ENCODE measurements at places on chromosomes 7 and 10.

DNA sequence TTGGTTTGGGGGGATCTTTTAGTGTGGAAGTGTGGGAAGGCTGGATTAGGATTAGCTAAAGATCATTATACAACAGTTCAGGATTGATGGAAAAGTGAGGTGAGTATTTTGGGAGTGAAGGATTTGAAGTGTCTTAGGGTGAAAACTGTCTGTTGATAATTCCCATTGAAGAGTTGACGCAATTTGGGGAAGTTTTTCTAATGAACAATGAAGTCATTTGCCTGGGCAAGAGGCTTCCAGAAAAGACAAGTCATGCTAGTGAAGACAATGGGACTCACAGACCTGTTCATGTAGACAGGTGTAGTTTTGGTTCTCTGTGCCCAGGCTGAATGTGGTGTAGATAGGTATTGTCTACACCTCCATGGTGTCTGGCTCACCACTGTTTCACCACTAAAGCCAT, 194.3 kb upstream of the GPR26 start:
- DNase-seq: no peak

GRCh38 chr7:148436135-148436534, 154.4 kb upstream of the C7orf33 start:
- DNase-seq: no peak

DNA sequence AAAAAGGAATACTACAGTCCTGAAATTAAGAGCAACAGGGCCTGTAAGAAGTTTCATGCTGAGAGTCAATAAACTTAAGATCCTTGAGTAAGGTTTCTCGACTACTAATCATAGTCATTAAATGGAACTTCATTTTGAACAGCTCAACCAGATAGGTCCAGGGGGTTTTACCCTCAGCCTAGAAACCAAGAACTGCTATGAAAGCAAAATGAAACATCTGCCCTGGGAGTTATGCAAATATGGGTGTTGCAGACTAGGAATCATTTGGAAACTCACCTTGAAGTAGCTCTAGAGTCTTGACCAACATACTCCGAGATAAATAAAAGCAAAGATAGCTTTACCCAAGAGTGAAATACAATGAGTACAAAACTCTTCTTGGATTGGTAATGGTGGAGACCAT, 128.0 kb downstream of the HGF start:
- no peak for DNase-seq

GRCh38 chr10:47409866-47410256, 25.8 kb upstream of the ZNF488 start:
- no peak for DNase-seq

DNA sequence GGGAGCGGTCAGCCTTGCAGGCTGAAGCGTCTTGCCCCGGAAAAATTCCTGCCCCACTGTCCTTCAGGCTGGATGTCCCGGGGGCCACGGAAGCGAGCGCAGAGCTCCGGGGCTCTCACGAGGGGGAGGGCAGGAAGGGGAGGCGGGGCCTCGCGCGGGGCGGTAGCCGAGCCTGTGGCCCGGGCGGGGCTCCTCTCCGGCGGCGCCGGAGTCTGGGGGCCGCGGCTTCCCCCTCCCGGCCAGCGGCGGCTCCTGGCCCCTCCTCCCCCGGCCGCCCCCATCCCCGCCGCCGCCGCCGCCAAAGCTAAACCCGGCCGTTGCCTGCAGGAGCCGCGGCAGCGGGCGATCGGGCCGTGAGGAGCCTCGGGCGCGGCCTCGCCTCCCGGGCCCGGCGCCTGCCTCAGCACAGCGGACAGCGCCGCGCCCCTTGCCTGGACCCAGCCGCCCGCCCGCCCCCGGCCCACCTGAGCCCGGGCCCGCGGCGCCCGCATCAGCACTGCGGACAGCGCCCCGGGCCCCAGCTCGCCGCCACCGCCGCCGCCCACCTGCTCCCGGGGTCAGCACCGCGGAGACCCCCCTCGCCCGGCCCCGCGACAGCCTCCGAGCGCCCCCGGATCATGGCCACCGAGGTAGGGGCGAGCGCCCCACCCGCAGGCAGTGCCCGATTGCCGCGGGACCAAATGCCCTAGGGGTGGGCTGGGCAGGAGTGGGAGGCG, at the start of gene GOLGA7B:
TSS of gene GOLGA7B (plus strand) at position 157 of the 716 bp plus-strand sequence. CDS start at position 618, 461 bp downstream.
- peak; percentile 50 for DNase-seq

DNA sequence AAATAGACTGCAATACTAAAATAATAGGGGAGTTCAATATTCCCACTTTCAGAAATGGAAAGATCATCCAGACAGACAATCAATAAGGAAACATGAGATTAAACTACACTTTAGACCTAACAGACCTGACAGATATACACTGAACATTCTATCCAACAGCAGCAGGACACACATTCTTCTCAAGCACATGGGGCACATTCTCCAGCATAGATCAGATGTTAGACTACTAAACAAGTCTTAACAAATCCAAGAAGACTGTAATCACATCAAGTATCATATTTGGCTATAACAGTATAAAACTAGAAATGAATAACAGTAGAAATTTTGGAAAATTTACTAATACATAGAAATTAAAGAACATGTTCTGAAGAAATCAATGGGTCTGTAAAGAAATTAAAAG, 458.9 kb upstream of the ANKRD30A start:
- DNase-seq: no peak

DNA sequence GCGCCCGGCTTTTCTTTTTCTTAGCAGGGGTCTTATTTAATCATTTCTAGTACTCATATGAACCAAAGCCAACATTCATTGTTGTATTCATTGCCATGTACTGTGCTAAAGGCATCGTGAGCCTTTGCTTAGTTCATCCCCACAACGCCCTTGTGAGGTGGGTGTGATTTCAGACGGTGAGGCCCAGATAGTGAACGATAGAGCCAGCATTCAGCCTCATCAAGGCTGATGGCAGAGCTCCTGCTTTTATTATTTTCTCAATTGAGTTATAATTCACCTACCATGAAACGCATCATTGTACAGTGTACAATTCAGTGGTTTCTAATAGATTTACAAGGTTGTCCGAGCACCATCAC, 50.1 kb downstream of the HK1 start:
- no peak for DNase-seq

GRCh38 chr7:108376206-108376605, 80.0 kb downstream of the NRCAM start:
- no peak for DNase-seq

DNA sequence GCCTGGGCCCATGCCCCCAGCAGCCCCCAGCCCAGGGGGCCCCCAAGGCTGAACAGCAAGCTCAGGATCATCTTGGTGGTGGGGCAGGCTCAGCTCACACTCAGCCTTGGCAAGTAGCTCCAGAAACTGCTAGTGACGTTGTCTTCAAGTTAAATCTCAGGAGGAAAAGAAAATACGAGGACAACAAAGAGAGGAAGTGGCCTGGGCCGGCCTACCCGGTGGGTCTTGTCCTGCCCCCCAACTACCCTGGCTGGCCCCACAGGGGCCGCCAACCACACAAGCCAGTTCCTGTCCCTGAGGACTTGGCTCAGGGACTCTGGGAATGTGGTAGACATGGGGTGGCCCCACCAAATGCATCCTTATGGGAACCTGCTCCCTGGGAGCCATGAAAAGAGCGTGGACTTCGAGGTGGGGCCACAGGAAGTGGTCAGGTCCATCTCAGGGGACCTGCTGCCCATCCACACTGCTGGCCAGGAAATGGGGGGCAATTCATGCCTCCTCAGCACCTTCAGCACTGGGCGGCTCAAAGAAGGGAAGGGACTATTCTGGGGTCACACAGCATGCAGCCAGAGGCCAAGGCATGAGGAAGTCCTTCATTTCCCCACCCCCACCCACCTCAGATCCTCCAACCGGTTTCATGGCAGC, at the start of gene MMRN2:
TSS of gene MMRN2 (minus strand) at position 145 of the 645 bp plus-strand sequence. CDS start at position 71, 74 bp downstream.
- no peak for DNase-seq

GRCh38 chr7:108136191-108136688, 6.1 kb upstream of the LAMB4 start:
- no peak for DNase-seq

DNA sequence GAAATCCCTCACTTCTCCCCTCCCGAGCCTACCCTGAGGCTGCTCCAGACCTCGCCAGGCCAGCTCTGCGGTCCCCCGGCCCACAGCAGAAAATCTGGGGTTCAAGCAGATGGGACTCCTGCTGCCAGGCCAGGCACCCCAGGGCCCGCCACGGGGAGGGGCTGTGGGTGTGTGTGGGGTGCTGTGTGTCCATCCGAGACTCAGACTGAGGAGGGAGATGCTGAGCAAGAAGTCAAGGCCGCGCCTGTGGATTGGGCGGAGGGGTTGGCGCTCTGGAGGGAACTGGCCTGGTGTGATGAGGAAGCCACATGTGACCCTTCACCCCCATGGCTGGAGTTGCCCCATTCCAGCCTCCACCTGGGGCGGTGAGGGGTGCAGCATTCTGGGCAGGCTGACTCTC, 51.1 kb downstream of the YKT6 start:
- no peak for DNase-seq

DNA sequence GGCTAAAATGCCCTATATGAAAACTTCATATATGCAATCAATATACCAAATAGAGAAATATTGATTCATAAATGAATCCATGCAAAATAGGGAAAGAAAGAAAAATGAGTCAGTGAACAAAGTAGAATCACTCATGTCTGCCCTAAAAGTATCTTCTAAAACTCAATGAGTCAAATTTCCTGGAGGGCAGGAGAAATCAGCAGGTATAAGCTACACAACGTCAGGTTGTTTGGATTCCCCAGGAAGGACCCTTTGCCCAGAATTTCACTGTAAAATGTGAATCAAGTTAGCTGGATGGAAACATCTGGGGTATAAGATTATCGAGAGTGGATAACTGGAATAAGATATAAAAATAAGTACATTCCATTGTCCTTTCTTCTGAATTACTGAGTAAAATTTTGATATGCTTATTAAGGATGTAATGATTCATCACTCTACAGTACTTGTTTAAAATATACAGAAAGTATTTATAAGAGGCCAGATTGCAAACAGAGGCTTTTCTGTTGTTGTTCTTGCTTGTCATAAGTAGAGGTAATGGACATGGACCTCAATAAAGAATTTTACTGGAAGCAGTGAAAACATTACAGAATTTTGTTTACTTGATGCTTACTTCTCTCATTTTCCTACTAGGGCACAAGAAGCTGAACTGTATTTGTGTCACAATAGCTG, 99.0 kb downstream of the AGMO start:
- no peak for DNase-seq

DNA sequence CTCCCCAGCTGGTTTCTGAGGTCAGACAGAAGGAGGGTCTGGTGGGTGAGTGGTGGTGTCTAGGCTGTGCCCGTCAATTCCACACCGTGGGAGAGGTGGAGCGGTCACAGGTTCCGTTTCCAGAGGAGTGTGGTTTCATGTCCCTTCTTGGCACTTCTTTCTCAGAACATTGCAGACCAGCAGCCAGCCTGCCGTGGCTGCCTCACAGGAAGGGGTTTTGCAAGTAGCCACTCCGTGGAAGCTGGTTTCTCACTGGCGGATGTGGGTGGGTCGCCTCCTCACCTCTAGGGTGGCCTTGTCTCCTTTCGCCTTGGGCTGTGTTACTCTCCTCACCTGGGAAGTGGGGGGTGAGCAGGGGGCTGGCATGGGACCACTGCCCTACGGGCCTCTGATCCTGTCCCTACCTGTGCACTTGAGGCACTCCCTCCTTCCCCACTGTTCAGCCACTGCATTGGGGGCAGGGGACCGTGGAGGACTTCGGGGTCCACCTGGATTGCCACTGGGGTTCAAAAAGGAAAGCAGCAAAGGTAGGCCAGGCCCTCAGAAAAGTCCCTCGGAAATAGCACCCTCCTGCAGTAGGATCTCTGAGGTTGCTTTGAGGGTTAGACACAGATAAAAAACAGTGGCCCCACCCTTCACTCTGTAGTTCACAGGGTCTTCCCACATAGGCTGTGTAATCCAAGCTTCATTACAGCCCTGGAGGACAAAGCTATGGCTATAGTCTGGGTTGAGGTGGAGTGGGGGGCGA, 33.9 kb downstream of the TSPAN14 start:
- peak; percentile 81 for DNase-seq

DNA sequence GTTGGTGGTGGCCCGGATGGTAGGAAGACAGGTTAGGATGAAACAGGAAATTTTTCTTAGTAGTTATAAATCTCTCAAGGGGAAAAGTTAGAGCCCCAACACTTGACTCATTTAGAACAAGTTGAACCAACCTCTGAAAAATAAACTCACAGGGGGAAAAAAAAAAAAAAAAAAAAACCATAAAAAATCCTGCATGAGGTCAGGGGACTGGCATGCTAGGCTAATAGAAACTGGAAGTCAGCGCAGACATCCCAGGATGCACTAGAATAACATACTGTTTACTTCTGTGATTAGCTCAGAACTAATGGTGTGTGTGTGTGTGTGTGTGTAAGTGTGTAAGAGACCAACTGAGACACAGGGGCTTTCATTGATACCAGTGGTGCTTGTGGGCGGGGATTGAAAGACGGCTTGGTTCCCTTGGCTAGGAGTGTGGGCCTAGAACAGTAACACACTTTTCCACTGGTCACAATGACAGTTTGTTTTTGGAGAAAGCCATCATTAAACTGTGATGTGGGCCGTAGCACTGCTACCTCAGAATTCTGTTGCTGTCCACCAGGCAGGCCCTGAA, 491.6 kb upstream of the GALNT17 start:
- DNase-seq: no peak

DNA sequence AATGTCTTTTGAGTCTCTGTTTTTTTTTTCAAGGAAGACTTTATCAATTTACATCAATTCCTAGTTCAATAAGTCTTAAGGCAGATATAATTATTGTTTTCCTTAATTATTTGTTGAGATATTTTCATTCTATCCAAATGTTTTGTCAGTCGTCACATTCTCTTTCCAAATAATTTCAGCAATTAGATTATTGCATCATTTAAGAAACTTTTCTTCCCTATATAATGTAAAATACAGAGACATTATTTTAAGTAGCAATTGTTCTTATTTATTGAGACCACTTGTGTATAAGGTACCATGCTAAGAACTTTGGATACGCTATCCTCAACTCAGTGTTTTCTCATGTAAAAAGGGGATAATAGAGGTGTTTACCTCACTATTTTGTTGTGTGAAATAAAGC, 38.1 kb upstream of the GNAT3 start:
- DNase-seq: no peak

- DNase-seq: no peak
These were observed 1.7 kb upstream of the CDH23 start for GRCh38 chr10:71394926-71395562.

GRCh38 chr10:111128331-111129180, 51.7 kb downstream of the ADRA2A start:
- no peak for DNase-seq

- no peak for DNase-seq
These were observed 1073.6 kb downstream of the XPNPEP1 start for GRCh38 chr10:108849688-108850087.

- peak; percentile 73 for DNase-seq
These were observed at the start of gene ZNF485 for GRCh38 chr10:43606323-43607198. Gene ZNF485, plus strand, starts transcription at chr10:43606438. Its CDS starts 613 bp downstream, at chr10:43607051.
